ENCODE measurements at places on chromosomes 5 and 9. TPM values are rescaled to one million over a fixed set of nuclear protein-coding genes. Genes with fewer than 3 reads are reported as not detected.

PCDHB16 gene
- not detected for total RNA-seq

DND1 gene
- total RNA-seq = 0.33 TPM

PCDHB7 gene
- not detected for total RNA-seq

RFX3 gene
- 1.4 TPM for total RNA-seq

C9orf152 gene
- total RNA-seq = 0.11 TPM

SLCO6A1 gene
- not detected for total RNA-seq

ANKRD55 gene
- not detected for total RNA-seq

SLC6A7 gene
- not detected for total RNA-seq

PDCD1LG2 gene
- 0.19 TPM for total RNA-seq

ADCY2 gene
- not detected for total RNA-seq

CMYA5 gene
- 0.53 TPM for total RNA-seq

S100Z gene
- not detected for total RNA-seq

CYSRT1 gene
- 4.1 TPM for total RNA-seq

RASGRF2 gene
- total RNA-seq = 2.3 TPM

PCDHGB3 gene
- 0.12 TPM for total RNA-seq

OMD gene
- not detected for total RNA-seq

ANKRD20A1 gene
- 1.8 TPM for total RNA-seq

MOB3B gene
- 7.9 TPM for total RNA-seq

ERGIC1 gene
- total RNA-seq = 341 TPM

SH2D3C gene
- not detected for total RNA-seq

LECT2 gene
- total RNA-seq = not detected

LHX3 gene
- 0.14 TPM for total RNA-seq

SEMA5A gene
- total RNA-seq = not detected

SELENOP gene
- 0.61 TPM for total RNA-seq

MOCS2 gene
- total RNA-seq = 30.5 TPM

SLC34A3 gene
- not detected for total RNA-seq

PCDHGA8 gene
- 0.02 TPM for total RNA-seq

MINAR2 gene
- total RNA-seq = not detected

SIMC1 gene
- 13.4 TPM for total RNA-seq

ACOT12 gene
- not detected for total RNA-seq

IL5 gene
- not detected for total RNA-seq

PCDHA7 gene
- total RNA-seq = 0.13 TPM

ADAMTS19 gene
- total RNA-seq = not detected

SPATA31C1 gene
- not detected for total RNA-seq

CDX1 gene
- total RNA-seq = not detected

PCAT7 gene
- 0.79 TPM for total RNA-seq

ELOVL7 gene
- 12.0 TPM for total RNA-seq

MYMK gene
- not detected for total RNA-seq

SPAAR gene
- not detected for total RNA-seq

SPARC gene
- total RNA-seq = 27.1 TPM

MORN5 gene
- not detected for total RNA-seq

PCDHB5 gene
- total RNA-seq = 1.4 TPM

MLANA gene
- total RNA-seq = not detected

CTXN3 gene
- total RNA-seq = not detected

INSL6 gene
- total RNA-seq = not detected

LCN9 gene
- not detected for total RNA-seq

FUT7 gene
- not detected for total RNA-seq

CDC23 gene
- total RNA-seq = 34.1 TPM

SHC3 gene
- total RNA-seq = 0.39 TPM

PCDHAC1 gene
- 2.1 TPM for total RNA-seq

SLC24A2 gene
- not detected for total RNA-seq

ACSL6 gene
- not detected for total RNA-seq

TMEM252 gene
- total RNA-seq = not detected

SPINK13 gene
- total RNA-seq = not detected

ECSCR gene
- not detected for total RNA-seq

LCN6 gene
- not detected for total RNA-seq

CCDC183 gene
- total RNA-seq = 0.74 TPM

RAB3C gene
- total RNA-seq = not detected

TLR4 gene
- 0.13 TPM for total RNA-seq

All from A549 treated with ZK216348 at 1 μM for 4 hours (cell line).